Hepatocyte (in vitro differentiated cells): ENCODE measurements at places on chromosomes 7 and 10. TPM values are rescaled to one million over a fixed set of nuclear protein-coding genes. Genes with fewer than 3 reads are reported as not detected.
A peak's percentile ranks its signal among the peaks of the same experiment; 100 is the strongest.

DNA sequence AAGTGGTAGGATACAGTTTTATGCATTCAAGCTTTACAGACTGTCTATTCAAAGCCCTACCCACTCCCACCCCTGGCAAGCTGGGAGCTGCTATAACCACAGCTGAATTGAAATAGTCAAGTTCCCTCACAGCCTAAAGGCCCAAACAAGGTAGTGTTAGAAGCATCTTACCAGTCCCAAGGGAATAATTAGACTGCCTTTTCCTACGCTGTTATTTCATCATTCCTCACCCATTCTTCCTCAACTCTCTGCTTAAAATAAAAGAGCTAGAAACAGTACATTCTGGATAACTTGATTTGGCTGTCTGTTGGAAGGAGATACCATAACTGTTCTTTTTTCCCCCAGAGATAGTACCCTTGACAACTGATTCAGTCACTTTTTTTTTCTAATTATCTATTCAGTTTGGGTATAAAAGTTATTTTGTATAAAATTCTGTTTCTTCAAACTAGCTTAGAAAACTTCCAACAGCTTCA, 54.0 kb downstream of the RAPGEF5 start:
- DNase-seq: no peak

DNA sequence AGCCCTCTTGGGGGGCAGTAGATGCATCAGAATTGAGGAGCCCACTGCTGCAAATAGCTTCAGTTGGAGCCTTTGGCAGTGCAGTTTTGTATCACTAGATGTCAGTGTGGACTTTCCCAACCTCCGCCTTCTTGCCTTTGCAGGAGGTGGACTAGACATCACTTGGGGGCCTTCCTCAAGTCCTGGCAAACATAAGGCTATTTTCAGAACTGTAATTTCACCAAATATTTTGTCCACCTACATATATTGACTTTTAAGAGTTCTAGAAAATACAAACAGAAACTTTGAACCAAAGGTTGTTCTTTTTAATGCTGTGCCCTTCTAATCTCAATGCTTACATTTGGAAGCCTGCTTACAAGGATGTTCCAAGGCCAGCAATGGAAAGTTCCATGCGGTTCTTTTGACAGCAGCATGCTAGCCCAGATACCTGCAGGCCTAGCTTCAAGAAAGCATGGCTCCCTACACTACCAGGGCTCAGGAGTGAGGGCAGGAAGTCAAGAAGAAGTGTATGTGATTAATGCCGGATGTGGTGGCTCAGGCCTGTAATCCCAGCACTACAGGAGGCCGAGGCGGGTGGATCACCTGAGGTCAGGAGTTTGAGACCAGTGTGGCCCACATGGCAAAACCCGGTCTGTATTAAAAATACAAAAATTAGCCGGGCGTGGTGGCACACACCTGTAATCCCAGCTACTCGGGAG, 8.0 kb upstream of the ZNRF2 start:
- peak; percentile 77 for DNase-seq

GRCh38 chr7:33070277-33070676, 7.7 kb upstream of the NT5C3A start:
- DNase-seq: no peak

The NEUROG3 gene
- total RNA-seq: not detected in 2 replicates

DNA sequence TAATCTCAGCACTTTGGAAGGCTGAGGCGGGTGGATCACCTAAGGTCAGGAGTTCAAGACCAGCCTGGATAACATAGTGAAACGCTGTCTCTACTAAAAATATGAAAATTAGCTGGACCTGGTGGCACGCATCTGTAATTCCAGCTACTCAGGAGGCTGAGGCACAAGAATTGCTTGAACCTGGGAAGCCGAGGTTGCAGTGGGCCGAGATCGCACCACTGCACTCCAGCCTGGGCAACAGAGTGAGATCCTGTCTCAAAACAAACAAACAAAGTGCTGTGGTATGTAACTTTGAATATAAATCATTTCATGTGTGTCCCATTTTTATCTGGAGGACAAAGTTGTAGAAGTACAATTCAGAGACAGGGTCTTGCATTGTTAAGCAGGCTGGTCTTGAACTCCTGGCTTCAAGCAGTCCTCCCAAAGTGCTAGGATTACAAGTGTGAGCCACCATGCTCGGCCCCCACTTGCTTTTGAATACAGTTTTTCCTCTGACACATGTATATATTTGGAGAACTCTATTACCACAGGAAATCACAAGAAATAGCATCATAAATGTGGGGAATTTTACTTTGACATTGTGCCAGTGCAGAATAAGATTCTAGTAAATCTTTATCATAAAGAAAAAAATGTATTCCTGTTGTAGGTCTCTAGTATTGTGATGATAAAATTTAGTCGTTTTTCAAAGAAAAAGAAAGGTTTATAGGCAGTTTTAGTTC, 32.6 kb downstream of the PTPN12 start:
- DNase-seq: no peak

The PRKCQ gene
- 0.43 and 0.76 TPM in 2 replicates for total RNA-seq

DNA sequence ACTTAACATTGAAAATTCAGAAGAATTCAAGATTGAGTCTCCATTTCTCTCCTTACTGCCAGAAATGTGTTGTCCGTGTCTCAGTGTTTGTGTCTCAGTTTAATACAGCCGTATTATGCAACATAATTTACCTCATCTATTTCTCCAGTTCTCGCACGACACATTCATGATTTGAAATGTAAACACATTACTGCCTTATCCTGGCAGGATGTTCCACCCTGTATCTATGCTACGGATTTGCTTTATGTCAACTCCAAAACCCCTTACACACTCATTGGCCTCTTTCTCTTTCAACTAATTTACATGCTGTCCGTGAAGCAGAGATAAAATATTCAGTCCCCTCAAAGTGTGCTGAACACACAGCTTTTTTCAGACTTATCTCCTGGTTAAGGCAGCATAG, 653.7 kb upstream of the SEMA3D start:
- no peak for DNase-seq

GRCh38 chr7:148348466-148348865, 242.1 kb upstream of the C7orf33 start:
- DNase-seq: no peak

The GCC1 gene
- 15.4 TPM in 2 replicates for total RNA-seq
